ENCODE measurements at places on chromosomes 16 and 17.
A peak's percentile ranks its signal among the peaks of the same experiment; 100 is the strongest.

DNA sequence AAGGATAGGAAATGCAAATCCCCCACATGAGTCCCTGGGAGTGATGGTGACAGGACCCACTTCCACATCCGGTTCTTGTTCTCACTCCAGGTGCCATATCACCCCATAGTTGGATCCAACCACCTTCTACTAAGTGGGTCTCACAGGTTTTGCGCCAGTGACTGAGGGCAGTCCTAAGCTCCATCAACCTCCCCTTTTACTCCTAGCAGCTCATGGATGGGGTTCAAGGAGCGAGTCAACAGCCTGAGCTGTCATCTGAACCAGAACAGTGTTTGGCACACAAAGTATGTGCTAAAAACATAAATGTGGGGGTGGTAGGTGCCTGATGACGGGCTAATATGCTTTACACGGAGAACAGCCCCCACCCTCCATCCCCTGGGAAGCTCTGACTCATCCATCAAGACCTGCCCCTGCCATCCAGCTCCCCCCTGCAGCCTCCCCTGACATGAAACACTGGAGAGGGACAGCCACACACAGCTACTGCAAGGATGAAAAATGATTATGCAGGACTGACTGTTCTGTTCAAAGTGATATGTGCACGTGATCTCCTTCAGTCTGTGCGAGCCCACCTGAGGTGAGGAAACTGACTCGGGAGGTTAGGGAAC, 143.2 kb upstream of the CDH5 start:
- DNase-seq: no peak

GRCh38 chr17:41326173-41327145, 10.9 kb upstream of the KRTAP17-1 start:
- DNase-seq: no peak

DNA sequence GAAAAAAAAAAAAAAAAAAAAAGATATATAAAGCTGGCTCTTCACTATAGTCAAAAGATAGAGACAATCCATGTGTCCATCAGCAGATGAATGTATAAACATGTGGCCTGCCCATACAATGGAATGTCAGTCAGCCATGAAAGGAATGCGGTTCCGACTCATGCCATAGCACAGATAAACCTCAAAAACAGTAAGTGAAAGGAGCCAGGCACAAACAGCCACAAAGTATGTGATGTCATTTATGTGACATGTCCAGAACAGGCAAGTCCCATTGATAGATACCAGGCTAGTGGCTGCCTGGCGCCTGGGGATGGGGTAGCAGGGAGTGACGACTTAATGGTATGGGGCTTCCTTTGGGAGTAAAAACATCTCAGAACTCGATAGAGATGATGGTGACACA, 155.7 kb downstream of the CMIP start:
- DNase-seq: peak; percentile 44

DNA sequence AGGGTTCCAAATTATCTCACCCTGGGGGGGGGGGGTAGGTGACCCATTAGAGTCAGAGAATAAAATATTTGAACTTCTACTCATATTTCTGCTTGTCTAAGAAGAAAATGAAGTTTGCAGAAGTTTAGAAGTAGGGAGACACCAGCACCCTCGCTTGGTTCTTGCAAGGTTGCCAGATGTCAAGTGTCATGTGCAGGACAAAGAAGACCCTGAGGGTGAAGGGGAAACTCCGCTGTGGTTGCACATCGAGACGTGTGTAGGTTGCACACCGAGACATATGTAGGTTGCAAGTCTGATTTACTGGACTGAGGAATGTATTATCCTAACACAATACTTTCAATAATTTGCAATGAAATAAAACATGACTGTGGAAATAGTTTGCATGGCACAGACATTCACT, 42.4 kb upstream of the IRF8 start:
- no peak for DNase-seq

DNA sequence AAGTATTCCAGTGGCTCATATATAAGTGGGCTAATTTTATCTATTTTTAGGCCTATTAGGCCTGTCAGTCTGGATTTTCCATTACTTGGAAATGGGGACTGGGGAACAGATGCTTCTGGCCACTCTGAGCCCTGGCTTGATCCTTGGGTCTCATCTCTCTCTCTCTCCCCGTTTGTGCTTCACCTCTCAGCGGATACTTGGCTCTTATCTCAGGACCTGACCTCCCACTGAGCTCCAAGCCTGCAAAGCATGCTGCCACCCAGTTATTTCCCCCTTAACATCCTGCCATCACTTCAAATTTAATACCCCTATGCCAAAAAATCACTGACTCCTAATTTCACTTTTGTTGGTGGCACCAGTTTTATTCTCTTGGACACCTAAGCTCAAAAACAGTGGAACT, 4.2 kb downstream of the ZNF843 start:
- no peak for DNase-seq

- peak; percentile 54 for DNase-seq
Observed at GRCh38 chr17:67366193-67367157, at the start of gene PSMD12. Gene PSMD12 (minus strand): TSS chr17:67366577. CDS start chr17:67366519, 58 bp downstream.

DNA sequence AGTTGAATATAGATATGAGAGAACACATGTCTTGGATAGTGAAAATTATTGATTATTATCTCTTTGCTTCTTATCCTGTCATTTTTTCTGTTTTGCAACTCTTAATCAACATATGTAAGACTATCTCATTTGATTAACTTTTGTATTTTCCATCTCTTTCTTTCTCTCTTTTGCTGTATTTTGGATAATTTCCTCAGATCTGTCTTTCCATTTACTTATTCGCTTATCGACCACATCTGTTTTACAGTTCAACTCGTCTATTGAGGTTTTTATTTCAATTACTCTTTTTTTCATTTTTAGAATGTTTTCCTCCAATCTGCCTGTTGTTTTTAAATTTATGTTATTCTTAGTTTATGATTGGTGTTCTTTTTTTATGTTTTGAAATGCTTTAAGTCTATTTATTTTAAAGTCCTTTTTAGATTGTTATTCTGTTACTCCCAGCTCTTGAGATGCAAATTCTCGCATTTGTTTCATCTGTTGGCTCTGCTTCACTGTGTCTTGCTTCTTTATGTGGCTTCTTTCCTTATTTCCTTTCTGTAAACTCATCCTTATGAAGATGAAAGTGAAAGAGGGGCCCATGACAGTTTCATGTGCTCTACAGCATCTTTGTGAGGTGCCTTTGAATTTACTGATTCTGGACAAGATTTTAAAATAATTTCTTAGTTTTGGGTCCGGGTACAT, 87.8 kb upstream of the IRX5 start:
- no peak for DNase-seq

DNA sequence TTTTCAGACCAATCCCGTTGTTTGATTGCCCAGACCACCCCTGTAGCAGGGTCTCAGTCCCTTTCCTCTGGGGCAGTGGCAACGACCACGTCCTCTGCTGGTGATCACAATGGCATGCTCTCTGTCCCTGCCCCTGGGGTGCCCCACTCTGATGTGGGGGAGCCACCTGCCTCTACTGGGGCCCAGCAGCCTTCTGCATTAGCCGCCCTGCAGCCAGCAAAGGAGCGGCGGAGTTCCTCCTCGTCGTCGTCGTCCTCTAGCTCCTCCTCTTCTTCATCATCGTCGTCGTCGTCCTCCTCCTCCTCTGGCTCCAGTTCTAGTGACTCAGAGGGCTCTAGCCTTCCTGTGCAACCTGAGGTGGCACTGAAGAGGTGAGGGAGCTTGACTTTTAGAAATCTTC, 9.2 kb downstream of the ELOB start:
- DNase-seq: no peak

GRCh38 chr17:40515491-40516041, 14.1 kb upstream of the TNS4 start:
- no peak for DNase-seq

GRCh38 chr17:77528516-77529327, 388.0 kb downstream of the SEC14L1 start:
- DNase-seq: no peak

DNA sequence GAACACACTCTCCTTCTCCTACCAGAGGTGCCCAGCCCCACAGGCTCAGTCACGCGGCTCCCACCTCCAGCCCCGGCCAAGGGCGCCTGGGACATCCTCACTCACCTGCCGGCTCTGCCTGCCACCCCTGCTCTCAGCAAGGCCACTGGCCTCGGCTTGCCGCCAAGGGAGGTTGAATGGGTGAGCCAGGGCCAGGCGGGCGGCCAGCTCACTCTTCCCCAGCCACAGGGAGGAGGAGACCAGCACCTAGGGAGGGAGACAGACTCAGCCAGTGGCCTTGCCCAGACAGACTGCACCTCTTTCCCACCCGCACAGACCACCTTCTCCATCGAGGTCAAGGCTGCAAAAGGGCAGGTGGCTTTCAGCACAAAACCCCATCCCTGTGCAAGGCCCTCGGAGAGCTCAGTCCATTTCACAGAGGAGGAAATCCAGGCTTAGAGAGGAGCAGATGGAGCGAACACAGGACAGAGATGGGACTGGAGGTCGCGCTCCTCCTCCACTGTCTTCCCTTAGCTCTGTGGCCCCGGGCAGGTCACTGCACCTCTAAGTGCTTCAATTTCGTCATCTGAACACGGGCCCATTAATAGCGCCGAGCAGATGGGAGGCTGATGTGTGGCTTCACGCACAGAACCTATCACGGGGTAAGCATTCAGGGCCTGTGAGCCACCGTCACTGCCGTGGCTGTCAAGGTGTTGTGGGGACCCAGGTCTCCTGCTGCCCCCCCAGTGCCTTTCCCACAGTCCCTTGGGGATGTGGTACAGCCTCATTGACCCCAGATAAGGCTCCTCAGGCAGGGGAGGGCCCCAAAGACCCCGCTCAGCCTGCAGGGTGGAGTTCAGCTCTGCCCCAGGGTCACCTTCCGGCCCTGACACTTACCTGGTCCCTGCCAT, 56.1 kb downstream of the RMI2 start:
- no peak for DNase-seq

DNA sequence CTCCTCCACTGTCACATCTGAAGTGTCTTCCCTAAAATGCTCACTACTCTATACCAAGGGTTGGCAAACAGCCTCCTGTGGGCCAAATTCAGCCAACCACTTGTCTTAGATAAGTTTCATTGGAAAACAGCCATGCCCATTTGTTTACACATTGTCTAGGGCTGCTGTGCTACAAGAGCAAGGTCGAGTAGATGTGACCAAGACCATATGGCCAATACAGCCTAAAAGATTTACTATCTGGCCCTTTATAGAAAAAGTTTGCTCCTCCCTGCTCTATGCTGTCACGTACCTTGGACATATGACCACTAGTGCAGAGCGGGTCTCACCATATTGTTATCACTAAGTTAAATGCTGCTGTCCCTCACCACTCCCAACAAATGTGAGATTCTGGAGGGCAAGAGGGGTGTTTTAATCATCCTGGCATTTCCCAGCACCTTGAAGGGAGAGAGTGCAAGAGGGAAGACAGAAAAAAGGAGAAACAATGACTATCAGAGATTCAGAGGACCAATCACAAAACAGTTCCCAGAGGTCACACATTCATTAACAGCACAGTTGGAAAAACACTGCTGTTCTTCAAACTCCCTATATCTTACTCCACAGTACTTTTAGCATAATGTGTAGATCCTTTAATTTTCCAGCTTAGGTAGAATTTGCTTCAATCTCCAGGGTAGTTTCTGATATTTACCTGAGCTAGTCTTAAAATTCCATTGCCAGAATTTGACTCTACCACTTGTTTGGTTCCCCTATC, 13.2 kb downstream of the LSM12 start:
- no peak for DNase-seq

DNA sequence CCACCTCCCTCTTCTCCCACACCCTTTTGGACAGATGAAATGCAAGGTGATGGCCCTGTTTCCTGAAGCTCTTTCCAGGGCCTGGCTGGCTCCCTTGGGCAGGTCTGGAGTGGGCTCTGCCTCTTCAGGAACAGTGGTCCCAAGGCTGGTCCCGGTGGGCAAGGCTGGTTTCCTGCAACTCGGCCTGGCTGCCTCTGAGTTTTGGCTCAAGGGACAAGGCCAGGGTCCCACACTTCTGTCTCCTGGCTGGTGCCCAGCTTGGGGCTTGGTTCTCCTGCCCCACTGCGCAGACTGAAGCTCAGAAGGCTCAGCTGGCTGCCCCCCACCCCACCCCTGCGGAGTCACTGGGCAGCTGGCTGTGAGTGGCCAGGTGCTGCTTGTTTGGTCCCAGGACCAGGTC, 3.8 kb upstream of the ACTG1 start:
- DNase-seq: no peak

- DNase-seq: no peak
Observed at GRCh38 chr16:30585022-30585399, 486 bp downstream of the ZNF785 start.

DNA sequence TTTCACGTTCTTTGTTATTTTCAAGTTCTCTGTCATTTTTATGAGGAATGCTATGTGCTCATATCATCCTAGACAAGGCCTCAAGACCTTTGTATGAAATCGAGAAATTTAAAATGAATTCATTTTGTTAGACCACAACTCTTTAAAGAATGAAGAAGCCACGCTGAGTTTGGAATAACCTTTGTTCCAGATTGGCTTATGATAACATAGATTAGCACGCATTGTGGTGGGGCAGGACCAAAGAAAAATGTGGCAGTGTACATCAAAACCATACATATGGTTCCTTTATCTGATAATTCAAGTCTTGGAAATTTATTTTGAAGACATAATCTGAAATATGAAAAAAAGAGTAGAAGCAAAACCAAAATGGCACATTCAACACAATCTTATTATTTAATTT, 2.2 kb downstream of the HSD17B2 start:
- no peak for DNase-seq

DNA sequence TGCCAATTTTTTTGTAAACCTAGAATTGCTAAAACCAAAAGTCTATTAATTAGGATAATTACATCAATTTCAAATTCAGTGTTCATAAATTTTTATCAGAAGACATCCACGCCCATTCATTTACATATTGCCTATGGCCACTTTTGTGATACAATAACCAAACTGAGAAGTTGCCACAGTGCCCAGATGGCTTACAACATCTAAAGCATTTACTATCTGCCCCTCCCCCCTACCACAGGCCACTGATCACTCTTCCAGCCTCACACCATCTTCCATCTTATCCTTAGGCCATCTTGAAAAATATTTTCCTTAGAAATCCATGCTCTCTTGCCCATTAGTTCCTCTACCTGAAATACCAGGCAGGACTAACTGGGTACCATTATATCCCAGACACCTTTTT, 6.3 kb upstream of the PRKAR1A start:
- no peak for DNase-seq

DNA sequence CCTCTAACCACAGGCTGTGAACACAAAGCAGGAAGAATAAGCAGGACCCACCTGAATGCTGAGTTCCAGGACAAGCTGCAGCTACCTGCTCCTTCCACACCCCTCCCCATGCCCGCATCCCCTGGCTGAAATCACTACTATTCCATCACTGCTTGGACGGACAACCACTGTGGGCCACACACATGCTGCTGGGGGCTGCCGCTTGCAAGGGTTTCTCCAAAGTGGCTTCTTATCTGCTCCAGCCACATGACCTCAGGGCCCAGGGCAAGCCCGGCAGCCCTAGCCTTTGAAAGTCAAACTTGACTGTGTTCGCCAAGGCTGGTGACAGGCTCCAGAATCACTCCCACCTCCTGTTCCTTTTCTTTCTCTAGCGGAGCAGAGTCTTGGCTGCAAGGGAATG, 18.4 kb downstream of the FA2H start:
- DNase-seq: no peak

All from GM04503 (cell line).